ENCODE measurements at places on chromosomes 16 and 17. TPM values are rescaled to one million over a fixed set of nuclear protein-coding genes. Genes with fewer than 3 reads are reported as not detected.

The TNFRSF17 gene
- total RNA-seq, result not detected

The CCDC200 gene
- not detected for total RNA-seq

The C17orf67 gene
- total RNA-seq, result 0.50 TPM

The IGSF6 gene
- not detected for total RNA-seq

The TM4SF5 gene
- total RNA-seq, result not detected

The SLC38A8 gene
- not detected for total RNA-seq

The PITPNM3 gene
- total RNA-seq, result 1.0 TPM

The CALB2 gene
- 1.6 TPM for total RNA-seq

The PRAC1 gene
- not detected for total RNA-seq

DNA sequence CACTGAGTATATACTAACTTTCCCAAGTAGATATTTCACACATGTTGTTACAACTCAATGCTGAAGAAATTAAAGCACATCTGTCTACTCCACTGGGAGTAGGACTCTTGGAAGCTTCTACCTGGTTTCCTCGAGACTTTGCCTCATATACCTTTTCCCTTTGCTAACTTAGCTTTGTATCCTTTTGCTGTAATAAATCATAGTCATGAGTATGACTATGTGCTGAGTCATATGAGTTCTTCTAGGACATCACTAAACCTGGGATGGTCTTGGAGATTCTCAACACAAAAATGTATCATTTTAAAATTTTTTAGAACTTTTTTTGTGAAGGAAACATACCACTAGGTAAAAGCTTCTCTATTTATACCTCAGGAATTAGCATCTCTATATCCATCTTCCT is 39.8 kb downstream of the ABCA5 start:
- DNase-seq, result no peak

- DNase-seq, result no peak
Observed at GRCh38 chr17:29042679-29043538, at the start of gene PIPOX. PIPOX (plus strand) TSS chr17:29043141; CDS start chr17:29043226, 85 bp downstream.

DNA sequence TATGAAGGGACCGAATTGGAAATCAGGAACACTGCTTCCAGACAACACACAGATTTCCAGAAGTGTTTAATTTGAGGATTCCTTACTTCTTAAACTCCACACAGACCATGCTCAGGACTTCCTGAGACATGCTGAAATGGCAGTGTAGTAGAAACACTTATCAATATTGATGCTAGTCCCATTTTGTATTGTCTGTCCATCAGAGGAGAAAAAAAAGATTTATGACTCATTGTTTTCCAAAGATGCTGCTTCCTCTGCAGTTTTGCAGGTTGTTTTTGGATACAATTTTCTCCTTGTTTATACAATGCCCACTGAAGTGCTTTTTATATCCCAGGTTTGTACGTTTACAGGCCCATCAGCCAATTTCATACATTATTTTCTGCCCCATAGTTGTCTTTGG is 68.3 kb upstream of the TANC2 start:
- DNase-seq, result no peak

DNA sequence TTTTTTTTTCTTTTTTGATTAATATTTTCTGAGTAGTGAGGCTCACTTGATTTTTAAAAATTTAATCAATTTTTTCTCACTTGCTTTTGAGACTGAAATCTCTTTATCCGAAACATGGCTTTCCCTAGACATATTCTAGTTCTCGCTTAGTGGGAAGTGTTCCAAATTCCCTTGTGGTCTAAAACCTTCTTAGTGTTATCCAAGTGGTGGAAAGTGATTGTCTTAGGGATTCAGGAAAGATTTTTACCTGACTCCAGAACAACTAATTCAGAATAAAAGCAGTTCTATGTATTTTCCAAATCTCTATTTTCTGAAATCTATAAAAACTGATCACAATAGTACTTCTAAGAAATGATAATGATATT is 178.8 kb downstream of the MAP2K6 start:
- DNase-seq, result no peak

DNA sequence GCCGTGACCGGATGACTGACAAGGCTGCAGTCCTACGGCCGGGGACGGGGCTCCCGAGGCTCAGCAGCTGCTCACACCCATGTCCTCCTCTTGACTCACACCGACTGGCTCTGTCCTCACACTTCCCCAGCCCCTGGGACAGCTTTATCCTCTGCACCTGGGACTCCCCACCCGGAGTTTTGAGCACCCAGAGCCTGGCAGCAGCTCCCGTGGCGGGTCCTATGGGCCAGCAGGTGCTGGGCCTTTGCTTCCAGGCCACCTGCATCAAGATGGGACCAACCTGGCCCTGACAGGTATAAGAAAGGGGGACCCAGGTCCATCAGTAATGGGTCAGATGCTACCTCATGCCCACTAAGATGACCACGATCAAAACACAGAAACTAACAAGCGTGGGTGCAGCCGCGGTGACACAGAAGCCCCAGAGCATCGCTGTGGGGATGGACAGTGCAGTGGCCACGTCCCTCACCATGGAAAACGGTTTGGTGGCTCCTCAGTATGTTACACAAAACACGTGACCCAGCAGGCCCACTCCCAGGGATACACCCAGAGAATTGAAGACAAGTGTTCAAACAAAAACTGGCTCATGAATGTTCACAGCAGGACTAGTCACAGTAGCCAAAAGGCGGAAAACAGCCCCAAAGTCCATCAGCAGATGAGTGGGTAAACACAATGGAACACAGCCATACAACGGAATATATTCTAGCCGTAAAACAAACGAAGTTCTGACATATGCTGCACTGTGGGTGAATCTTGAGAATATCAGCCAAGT is 3.3 kb upstream of the NOTUM start:
- DNase-seq, result no peak

- DNase-seq, result no peak
Observed at GRCh38 chr16:86029131-86029741, 130.3 kb downstream of the IRF8 start.

DNA sequence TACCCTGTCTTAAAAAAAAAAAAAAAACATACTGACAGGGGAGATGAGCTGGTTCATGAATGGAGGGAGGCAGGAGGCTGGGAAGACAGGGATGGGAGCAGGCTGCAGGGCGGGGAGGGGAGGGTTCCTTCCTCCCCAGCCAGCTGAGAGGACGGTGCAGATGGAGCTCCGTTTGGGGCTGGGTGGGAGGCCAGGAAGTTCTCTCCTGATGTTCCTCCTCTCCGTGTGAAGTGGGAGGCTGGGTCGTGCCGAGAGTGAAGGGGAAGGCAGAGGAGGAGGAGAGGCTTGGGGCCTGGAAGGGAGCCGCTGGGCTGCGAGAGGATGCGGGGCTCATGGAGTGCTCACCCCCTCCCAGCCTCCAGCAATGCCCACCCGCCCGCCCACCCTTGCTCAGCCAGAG is 21.3 kb downstream of the SBK1 start:
- DNase-seq, result no peak

GRCh38 chr17:7023576-7024401 is 939 bp downstream of the BCL6B start:
- peak; percentile 91 for DNase-seq

DNA sequence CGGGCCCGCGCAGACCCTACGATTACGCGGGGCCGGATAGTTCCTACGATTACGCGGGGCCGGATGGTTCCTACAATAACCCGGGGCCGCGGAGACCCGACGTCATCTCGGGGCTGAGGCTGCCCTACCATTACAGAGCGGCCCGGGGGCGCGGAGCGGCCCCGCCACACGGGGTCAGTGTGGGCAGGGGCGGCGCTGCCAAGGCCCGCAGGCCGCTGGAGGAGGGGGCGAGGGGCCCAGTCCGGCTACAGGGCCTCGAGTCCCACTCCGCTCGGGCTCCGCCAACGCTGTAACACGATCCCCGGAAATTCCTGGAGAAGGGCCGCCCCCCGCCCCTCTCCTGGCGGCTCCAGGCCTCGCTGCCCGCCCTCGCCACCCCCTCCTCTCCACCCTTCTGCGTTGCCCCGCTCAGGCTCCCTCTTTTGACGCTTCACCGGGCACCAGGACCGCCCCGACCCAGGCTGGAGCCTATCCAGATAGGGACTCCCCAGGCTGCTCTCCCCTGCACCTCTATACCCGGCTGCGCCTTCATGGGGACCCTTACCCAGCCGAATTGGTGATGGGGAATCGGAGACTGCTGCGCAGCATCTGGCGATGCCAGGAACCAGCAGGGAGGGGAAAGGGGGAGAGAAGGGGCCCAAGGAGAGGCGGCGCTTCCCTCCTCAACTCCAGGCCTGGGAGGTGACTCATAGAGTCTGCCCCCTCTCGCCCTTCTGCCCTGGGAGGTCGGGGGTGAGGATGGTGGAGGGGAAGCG is at the start of gene RAB34:
TSS of gene RAB34 (minus strand) at position 291 of the 755 bp plus-strand sequence. CDS start 602 bp downstream, outside the sequence.
- peak; percentile 76 for DNase-seq

- DNase-seq, result no peak
Observed at GRCh38 chr16:21722771-21723455, 59.1 kb downstream of the OTOA start.

DNA sequence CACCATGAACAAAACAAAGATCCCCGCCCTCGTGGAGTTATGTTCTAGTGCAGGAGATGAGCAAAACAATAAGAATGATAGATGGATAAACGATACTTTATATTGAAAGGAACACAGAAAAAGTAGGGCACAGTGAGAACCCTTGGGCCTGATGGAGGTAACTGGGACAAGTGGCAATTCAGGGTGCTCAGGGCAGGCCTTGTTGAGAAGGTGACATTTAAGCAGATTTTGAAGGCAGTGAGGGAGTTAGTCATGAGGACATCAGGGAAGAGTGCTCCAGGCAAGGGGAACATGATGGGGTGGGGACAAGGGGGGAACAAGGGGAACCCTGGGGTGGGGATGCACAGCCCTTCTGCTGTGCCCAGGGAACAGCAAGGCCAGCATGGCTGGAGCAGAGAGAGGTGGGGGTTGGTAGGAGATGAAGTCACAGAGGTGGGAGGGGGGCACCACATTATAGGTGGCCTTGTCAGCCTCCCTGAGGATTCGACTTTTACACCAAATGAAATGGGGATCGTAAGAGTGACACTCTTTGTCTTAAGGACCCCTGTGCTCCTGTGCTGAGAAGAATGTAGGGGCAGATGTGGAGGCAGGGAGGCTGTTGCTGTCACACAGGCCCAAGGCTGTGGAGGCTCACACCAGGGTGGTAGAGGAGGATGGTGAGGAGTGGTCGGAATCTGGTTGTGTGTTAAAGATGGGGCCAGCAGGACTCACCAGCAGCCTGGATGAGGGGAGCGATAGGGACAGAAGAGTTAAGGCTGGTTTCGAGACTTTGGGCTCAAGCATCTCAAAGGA is 9.2 kb upstream of the PRM1 start:
- no peak for DNase-seq

GRCh38 chr17:34874478-34874877 is 86.8 kb downstream of the CCT6B start:
- no peak for DNase-seq

DNA sequence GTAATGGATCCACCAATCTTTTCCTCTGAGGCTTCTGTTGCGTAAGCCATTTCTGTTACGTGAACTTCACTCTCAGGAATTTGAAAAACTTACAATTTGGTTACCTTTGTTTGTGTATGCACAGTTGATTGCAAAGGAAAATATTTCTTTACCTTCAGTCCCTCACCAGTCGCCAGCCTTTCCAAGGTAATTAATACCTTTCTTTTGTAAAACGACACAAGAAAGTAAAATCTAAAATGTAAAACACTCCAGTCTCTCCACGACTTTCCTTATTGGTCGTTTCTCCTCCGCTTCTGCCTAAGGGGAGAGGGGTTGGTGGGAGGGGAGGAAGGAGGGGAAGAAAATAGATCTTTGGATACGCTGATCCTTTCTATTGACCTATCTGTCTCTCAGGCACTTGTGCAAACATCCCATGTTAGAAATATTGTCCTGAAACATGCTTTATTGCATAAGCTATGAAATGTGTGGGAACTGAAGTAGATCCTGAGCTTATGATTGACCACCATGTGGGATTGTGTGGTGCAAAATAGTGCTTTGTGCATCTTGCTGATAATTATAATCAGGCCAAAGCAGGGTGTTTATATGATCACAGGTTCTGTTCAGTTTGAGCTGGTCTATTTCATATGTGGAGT is 32.4 kb upstream of the EFCAB13 start:
- DNase-seq, result no peak

- no peak for DNase-seq
Observed at GRCh38 chr16:26050472-26050871, 358.7 kb downstream of the HS3ST4 start.

DNA sequence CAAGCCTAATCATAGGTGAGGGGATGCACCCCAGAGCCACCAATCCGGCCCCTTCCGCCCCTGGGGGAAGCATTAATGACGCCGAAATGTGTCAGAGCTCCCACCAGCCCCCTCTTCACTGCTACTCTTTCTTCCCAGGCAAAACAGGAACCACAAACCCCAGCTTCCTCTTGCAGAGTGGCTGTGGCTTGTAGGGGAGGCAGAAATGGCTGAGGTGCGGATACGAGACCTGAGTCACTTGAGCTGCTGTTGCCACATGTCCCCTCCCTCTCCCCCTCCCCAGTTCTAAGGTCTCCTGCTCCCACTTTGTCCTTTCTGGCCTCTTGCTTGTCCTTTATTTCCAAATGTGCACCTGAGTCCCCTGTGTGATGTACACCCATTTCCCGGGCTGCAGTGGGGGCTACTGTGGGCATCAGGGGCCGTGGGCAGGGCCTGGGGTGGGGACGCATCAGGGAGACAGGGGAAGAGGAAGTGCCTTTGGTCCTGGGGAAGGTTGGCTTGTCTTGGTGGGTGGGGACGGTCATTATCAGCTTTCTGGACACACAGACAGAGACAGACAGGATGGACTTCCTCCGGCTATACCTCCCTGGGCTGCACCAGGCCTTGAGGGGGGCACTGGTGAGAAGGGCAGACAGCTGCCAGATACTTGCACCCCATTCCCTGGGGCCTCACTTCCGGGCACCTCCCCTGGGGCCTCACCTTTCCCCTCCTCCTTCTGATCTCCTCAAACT is at the start of gene APOBR:
TSS of gene APOBR (plus strand) at position 523 of the 731 bp plus-strand sequence. CDS start at position 562, 39 bp downstream.
- no peak for DNase-seq

- DNase-seq, result no peak
Observed at GRCh38 chr17:48429638-48430586, at the start of gene SKAP1. SKAP1 (minus strand) TSS chr17:48430214.
